ENCODE measurements at places on chromosomes 1 and 21.

- no peak for DNase-seq
- H3K4me3 ChIP-seq = no peak overlapping the region
- H3K36me3 ChIP-seq = no peaks in the 10 kb centered on the region
- no peaks in the 10 kb centered on the region for H3K27me3 ChIP-seq
These were observed 99.6 kb upstream of the CACNA1E start for GRCh38 chr1:181383695-181384094.

GRCh38 chr1:25487628-25488027, 55.8 kb upstream of the LDLRAP1 start:
- no peaks in the 10 kb centered on the region for H3K27me3 ChIP-seq
- DNase-seq = no peak
- no peak overlapping the region for H3K27ac ChIP-seq
- no peak overlapping the region for H3K4me3 ChIP-seq

DNA sequence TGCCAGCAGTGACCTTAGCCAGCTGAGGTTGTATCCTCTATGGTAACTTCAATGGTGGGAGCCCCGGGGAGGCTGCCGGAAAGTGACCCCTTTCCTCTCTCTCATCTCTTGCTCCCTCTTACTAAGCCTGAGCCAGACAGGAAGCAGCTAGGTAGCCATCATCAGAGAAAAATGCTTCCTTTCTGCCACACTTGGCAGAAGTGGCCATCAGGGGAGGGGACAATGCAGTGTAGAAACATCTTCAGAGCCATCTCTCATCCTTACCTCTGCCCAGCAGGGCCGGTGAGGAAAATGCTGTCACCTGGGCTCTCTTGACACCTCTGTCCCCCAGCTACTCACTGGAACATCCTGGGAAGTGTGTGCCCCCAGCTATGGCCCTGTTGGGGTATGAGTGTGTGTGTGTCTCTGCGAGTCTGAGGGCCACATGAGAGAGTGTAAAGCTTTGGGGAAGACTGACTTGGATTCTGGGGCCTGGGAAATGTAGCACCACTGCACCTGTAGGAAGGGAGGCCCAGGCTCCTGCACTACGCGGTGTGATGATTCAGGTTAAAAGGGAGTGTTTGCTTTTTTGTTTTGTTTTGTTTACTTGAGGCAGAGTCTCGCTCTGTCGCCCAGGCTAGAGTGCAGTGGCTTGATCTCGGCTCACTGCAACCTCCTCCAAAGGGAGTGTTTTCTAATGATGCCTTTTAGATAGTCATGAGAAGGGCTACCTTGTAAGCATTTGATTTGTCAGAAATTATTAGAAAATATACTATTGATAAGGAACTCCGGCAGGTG, 48.7 kb upstream of the CNTN2 start:
- no peaks in the 10 kb centered on the region for H3K36me3 ChIP-seq
- H3K4me1 ChIP-seq = peaks cover 4% of the 10 kb centered on the region
- H3K27ac ChIP-seq = no peak overlapping the region
- no peak for DNase-seq
- no peak overlapping the region for H3K4me3 ChIP-seq

DNA sequence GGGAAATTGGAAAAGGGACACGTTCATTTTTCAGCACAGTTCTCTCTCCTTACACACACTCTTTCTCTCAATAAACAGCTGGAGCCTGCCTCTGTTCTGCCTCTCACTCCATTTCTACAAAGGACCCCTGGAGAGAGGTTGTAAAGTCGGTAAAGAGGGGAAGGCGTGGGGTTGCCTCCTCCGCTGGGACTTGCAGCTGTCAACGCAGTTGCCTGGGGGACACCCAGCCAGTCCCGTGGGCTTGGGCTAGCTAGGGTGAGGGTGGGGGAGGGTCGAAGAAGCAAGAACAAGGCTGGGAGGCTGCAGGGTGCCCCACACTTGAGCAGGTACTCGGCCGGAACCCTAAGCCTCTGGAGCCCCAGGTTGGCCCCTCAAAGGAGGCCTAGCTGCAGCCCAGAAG, 27.6 kb downstream of the C1orf216 start:
- DNase-seq = no peak
- H3K27ac ChIP-seq = no peak overlapping the region
- no peaks in the 10 kb centered on the region for H3K4me1 ChIP-seq
- no peak overlapping the region for H3K4me3 ChIP-seq
- no peaks in the 10 kb centered on the region for H3K27me3 ChIP-seq

DNA sequence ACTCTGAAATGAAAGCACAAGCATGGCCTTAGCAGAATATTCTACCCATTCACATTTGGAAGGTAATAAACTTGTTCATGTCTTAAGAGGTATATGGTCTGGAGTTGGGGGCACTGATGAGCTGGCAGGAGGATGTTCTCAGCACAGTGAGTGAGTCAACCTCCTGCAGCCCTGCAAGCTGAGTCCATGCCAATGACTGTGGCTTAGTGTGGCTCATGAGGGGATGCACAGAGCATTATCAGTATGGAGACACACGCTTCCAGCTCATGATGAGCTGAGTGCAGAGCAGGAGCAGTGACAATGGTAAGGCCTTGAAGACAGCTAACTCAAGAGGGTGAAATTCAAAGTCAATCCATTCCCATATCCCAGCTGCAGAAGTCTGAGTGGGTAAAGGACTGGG, 102.3 kb downstream of the TNFSF18 start:
- H3K4me3 ChIP-seq = no peak overlapping the region
- no peaks in the 10 kb centered on the region for H3K27me3 ChIP-seq
- no peak overlapping the region for H3K27ac ChIP-seq
- no peaks in the 10 kb centered on the region for H3K4me1 ChIP-seq
- DNase-seq = no peak

- peaks cover 16% of the 10 kb centered on the region for H3K36me3 ChIP-seq
- H3K27me3 ChIP-seq = no peaks in the 10 kb centered on the region
- DNase-seq = no peak
These were observed 20.8 kb downstream of the CNST start for GRCh38 chr1:246587032-246587431.

DNA sequence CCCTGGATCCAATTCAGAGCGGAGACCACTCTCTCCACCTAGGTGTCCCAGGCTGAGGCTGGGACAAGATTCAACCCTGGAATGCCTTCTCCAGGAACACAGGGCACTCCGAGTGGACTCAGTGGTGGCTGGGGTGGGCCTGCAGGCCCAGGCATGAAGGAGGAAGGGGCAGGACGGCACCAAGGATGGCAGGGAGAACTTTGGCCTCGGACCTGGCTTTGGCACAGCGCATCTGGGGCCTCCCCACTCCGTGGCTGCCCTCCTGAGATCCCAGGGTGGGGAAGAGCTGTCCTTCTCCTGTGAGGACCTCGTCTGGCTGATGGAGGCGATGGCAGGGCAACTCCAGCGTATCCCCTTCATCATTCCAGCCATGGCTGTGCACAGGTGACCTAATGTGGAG, 35.6 kb downstream of the DHCR24 start:
- no peak overlapping the region for H3K4me3 ChIP-seq
- peaks cover 70% of the 10 kb centered on the region for H3K36me3 ChIP-seq
- DNase-seq = no peak
- no peaks in the 10 kb centered on the region for H3K4me1 ChIP-seq

- peak; percentile 68 for DNase-seq
- peaks cover 8% of the 10 kb centered on the region for H3K4me1 ChIP-seq
- no peaks in the 10 kb centered on the region for H3K27me3 ChIP-seq
- no peaks in the 10 kb centered on the region for H3K36me3 ChIP-seq
- peak overlapping the region; percentile 60 for H3K4me3 ChIP-seq
- H3K27ac ChIP-seq = no peak overlapping the region
These were observed 6.6 kb downstream of the IFFO2 start for GRCh38 chr1:18949686-18950400.

- no peaks in the 10 kb centered on the region for H3K36me3 ChIP-seq
- H3K27ac ChIP-seq = no peak overlapping the region
- DNase-seq = no peak
- H3K27me3 ChIP-seq = no peaks in the 10 kb centered on the region
- no peak overlapping the region for H3K4me3 ChIP-seq
These were observed 19.3 kb upstream of the NPL start for GRCh38 chr1:182770232-182770631.

- H3K27ac ChIP-seq = no peak overlapping the region
- H3K27me3 ChIP-seq = no peaks in the 10 kb centered on the region
- no peaks in the 10 kb centered on the region for H3K36me3 ChIP-seq
- no peaks in the 10 kb centered on the region for H3K4me1 ChIP-seq
- no peak overlapping the region for H3K4me3 ChIP-seq
- no peak for DNase-seq
These were observed 16.8 kb upstream of the POFUT2 start for GRCh38 chr21:45304476-45304830.
